Hair follicular keratinocyte (primary cell): ENCODE measurements at places on chromosomes 13 and 19. TPM values are rescaled to one million over a fixed set of nuclear protein-coding genes. Genes with fewer than 3 reads are reported as not detected.

The ZNF135 gene
- total RNA-seq, result 0.46 and 3.0 TPM in 2 replicates

The KLC3 gene
- 49.6 and 69.6 TPM in 2 replicates for total RNA-seq

The CEACAM21 gene
- not detected in 2 replicates for total RNA-seq

The PLEKHG2 gene
- total RNA-seq, result 4.1 and 10.5 TPM in 2 replicates

The PIK3R2 gene
- 13.4 and 14.3 TPM in 2 replicates for total RNA-seq

The RAB3D gene
- 42.8 and 59.5 TPM in 2 replicates for total RNA-seq

The SPRED3 gene
- 1.6 and 3.2 TPM in 2 replicates for total RNA-seq

The GRAMD1A gene
- total RNA-seq, result 28.2 and 38.1 TPM in 2 replicates

The MEIOSIN gene
- not detected in 2 replicates for total RNA-seq

The FSTL3 gene
- total RNA-seq, result 259 and 303 TPM in 2 replicates

The ZNF878 gene
- 0.30 TPM in 1 of 2 replicates, not detected in the other for total RNA-seq
